ENCODE measurements at places on chromosomes 7 and 10.

DNA sequence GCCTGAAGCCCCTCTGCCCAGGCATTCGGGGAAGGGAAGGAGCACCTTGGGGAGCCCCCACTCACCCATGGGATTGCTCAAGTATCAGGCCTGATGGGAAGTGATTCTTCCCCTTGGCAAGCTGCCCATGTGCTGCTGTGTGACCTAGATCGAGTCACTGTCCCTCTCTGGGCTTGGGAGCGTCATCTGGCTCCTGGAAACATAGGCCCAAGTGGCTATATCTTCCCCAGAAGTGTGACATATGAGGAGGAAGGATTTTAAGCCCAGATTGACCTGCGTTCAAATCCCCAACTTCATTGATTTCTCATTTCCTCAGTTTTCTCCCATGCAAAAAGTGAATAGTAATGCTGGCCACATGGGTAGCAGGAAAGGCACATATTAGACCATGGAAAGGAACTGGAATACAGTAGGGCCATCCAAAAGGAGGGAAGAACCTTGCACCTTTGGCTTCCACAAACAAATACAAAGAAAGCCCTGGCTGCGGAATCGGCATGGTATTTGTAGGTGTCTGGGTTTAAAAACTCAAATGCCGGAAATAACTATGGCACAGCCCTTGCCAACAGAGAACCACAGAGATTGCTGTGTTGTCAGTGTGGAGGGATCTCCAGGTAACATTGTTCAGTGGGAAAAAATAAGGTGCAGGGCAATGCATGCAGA lies 169.5 kb upstream of the ZMIZ1 start:
- DNase-seq, result no peak

- no peak for DNase-seq
These were observed 80.0 kb upstream of the STEAP1B start for GRCh38 chr7:22579961-22580360.

GRCh38 chr10:60801522-60801921 lies 23.2 kb downstream of the CDK1 start:
- DNase-seq, result no peak

DNA sequence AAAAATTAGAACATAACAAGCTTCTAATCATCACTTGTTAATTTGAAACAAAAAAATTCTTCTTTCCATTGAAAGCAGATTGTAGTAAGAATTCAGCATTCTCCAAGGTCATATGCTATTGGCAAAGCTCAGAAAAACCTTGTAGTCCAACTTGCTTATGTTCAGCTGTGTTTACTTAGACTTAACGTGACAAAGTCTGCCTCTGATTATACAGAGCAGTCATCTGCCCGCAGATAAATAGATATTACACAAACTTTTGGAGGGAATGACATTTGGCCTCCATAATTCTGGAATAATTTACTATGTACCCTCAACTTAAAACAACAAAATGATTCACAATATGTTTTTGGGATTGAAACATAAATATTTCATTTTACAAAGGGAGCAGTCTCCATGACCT lies 45.8 kb downstream of the MKX start:
- no peak for DNase-seq

DNA sequence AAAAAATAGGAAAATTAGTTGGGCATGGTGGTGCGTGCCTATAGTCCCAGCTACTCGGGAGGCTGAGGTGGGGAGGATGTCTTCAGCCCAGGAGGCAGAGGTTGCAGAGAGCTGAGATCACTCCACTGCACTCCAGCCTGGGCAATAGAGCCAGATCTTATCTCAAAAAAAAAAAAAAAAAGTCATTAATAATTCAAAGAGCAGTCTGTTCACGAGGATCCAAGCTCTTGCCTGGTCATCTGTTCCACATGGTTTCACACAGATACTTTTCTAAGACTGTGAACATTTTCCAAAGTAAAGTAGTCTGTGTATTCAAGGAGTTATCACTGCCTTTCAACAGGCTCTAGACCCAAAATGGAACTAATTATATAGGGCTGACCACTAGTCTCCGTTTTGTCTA lies 86.9 kb downstream of the ZNF277 start:
- no peak for DNase-seq

DNA sequence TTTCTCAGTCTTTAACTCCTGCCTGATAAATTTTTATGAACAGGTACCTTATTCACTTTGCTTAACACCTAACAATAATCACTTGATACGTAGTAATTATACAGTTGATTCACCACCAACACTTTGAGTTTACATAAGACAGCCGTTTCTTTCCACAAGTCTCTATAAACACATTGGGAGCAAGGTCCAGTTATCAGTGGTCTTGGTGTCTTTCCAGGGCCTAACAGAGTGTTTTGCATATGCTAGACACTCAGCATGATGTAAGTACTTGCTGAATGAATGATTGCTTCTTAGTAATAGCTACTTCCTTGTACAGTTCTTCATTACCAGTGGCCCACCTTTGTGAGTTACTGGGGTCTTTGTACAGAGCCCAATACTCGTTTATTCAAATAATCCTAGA lies 6.4 kb downstream of the CLDN12 start:
- no peak for DNase-seq

DNA sequence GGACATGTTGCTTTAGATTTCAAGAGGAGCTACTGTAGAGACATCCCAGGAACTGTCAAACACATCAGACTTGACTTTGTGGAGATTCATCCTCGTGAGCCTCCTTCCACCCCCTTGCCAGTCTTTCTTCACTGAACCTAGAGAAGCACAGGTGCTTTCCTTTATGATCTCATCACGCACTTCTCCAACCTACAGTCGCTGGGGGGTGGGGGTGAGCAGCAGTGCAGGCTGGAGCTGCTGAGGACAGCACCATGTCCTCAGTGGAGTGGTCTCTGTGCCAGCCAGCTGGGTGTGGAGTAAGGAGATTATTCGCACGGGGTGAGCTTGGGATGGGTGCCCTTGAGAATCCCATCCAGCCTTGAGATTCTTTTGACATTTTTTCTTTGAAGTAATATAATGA lies 88.1 kb downstream of the VOPP1 start:
- no peak for DNase-seq

DNA sequence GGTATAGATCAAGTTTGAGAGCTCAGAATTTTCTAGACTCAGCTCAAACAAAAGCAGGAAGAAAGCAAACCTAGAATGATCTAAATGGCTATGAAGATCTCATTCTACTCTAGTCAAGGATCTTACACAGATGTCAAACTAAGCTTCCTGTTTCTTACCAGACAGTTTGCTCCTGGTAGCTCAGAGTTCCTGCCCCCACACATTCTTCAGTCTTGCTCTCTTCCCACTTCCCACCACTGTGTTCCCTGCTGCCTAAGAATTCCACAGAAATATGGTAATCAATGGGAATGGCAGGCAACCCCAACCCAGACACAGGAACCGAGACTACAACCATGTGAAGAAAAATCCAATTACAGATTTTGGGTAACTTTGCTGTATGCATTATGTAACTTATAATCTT lies 133.4 kb upstream of the PTN start:
- DNase-seq, result no peak

- peak; percentile 45 for DNase-seq
These were observed 655 bp downstream of the KLHL7 start for GRCh38 chr7:23106057-23106822.

DNA sequence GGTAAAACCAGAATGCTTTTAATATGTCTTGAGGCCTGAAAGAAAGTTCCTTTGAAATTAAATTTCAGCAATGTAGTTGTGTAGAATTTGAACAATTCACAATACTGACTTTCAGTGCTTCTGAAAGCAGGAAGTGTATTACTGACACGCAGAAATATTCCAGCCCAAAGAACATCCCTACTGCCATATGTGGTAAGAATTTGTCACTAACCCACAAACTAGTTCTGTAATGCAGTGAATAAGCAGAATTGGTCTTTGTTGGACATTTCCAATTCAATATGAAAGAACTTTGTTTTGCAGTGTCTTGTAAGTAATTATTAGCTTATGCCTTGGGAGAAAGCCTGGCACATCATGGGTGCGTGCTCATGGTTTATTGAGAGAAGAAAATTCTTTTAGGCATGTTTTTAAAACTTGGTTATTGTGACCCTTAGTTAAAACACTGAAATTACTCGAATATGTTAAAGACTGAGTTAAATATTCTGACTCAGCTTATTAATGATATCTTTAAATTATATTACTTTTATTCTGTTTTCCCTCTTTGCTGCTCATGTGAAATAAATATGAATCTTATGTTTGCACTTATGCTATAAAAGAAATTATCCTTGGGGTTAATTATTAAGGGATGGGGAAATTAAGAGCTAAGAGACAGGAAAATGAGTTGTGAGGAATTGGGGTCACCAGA lies 33.4 kb downstream of the PTPN12 start:
- no peak for DNase-seq

- DNase-seq, result no peak
These were observed 109.1 kb downstream of the SEPTIN7 start for GRCh38 chr7:35909870-35910357.

GRCh38 chr7:137439829-137440825 lies 96.6 kb upstream of the PTN start:
- no peak for DNase-seq

DNA sequence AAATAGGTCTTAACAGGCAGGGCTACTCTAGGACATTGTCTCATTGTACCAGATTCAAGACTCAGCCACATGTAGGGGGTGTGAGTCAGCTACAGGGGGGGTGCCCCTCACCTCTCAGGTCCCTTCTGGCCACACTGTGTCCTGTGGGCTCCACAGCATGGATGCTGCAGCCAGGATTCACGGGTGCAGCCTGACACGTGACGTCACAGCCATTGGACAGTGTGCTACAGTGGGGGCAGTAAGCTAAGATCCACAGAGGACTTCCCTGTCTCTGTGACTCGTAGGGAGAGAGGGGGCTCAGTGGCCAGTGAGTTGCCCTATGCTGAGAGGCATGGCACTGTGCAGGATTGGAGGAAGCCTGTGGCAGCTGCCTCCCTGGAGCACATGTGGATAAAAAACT lies 77.9 kb downstream of the TMEM178B start:
- no peak for DNase-seq

DNA sequence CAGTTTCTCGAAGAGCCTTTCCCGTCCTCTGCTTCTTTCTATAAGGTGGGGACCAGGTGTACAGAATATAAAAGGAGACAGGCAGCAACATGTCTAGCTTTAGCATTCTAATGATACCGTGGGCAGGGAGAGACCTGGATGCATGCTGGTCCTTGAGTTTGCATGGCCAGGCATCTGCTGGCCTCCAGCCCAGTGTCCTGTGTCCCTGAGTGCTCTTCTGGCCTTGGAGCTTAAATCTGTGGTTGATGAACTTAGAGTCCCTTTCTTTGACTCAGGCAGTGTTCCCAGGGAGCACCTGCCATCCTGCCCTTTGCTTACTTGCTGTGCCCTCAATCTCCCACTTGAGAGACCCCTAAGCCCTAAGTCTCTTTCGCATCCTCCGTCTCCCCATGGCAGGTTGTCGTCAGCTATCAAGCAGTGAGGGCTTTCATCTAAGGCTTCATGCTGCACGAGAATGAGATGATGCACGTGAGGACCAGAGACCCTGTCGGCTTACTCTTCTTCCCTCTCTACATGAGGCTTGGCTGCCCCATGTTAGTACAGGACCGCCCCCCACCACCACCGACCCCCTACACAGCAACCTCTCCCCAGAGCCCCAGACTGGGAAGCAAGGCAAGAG lies 313.4 kb upstream of the C7orf33 start:
- DNase-seq, result no peak

DNA sequence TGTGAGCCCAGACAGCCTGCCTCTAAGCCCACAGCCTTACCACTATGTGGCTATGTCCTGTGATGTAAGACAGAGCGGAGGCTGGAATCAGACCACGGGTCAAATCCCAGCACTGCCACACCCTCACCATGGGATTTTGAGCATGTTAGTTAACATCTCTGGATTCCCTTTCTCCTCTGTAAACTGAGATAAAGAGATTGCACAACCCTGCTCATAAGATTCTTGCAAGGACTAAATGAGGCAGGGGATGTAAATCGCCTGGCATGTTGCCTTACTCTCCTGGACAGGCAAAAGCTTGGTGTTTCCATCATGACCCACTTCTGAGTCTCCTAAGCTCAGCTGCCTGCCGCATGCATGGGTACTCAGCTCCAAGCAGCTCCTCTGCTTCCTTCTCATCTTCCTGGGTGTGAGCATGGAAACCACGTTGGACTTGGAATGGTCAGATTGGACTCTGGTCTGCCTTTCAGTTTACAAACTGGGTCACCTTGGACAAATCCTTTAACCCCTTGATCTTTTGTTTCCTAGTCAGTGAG lies 41.3 kb upstream of the MTURN start:
- DNase-seq, result no peak

GRCh38 chr7:32400676-32401075 lies 89.5 kb downstream of the LSM5 start:
- DNase-seq, result no peak

DNA sequence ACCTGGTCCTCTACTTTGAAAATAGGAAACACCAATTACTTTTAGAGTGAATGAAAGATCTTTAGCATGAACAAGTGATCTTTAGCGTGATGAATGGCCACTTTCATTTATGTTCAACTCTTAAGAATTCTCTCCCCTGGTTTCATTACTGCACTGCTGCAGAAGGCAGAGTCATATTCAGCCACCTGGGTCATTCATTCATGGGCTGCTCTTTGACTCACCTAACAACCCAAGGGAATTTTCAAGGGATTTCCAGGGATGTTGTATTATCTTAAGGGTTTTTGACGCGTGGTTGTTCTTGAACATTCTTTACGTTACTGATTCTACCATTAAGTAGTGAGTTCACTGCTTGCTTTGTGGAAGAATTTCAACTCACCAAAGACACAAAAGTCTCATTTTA lies 87.3 kb upstream of the STK17A start:
- DNase-seq, result no peak

DNA sequence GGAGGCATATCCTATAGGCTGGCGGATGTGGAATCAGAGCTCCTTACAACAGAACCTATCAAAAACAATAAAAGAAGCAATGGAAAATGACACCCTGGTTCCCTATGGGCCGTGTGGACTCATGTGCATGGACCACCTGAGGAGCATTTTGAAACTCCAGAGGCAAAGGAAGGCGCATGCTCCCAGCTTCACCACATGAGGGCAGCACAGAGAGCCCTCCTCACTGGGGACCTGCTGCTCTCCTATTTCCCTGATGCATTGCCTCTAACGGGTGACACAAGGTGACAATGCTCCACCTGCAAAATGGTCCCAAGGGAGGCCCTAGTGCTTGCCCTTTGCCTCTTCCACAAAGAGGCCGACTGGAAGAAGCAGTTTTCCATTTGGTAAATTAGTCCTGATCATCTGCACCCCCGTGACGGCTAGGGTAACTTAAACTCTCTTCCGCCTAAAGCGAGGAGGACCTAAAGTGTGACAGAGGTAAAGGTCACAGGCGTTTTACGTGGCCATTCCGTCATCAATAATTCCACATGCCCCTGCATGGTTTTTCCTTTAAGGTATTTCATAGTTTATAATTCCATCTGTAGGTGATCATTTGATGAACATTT lies 67.7 kb downstream of the GPAM start:
- DNase-seq, result peak; percentile 5

GRCh38 chr7:30304177-30304884 lies 19.9 kb downstream of the ZNRF2 start:
- no peak for DNase-seq

DNA sequence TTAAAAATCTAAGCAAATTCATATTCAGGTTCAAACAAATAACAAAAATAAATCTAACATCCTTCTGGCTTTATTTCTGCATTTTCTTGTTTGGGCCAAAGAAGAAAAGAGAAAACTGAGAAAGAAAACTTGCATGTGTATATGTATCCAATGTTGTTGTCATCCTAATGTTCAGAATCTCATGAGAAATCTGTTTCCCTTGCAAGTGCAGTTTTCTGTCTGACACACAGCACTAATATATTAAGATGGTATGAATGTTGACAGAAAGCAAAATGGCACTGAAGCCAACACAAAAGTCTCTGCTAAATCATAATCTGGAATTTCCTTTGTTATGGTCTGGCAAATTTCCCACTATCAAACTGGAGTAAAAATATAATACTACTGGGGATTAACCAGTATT lies 235.9 kb downstream of the HGF start:
- no peak for DNase-seq

Measured in activated naive CD4-positive, alpha-beta T cell (primary cell).